ENCODE measurements at places on chromosomes 7 and 10. TPM values are rescaled to one million over a fixed set of nuclear protein-coding genes. Genes with fewer than 3 reads are reported as not detected.

- no peaks in the 10 kb centered on the region for H3K36me3 ChIP-seq
- H3K4me1 ChIP-seq: peaks cover 20% of the 10 kb centered on the region
- H3K27ac ChIP-seq: no peak overlapping the region
- H3K4me3 ChIP-seq: no peak overlapping the region
- DNase-seq: peak; percentile 60
Observed at GRCh38 chr10:103238506-103239252, 7.0 kb upstream of the RPEL1 start.

DNA sequence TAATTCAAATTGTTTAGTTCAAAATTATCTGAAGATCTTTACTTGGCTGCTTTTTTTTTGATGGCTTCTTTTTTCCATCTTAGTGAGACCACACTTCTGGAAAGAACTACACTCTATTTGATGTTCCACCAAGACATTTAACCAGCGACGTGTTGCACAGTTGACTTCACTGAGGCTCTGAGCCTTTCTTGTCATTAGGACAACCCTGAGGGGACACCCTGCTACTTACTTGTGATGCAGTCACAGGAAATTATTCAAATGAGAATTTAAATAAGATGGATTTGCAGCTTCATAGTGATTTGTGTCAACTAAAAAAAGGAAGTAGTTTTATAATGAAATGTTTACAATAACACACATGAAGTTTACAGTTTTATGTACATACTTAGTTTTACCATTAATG lies 25.6 kb upstream of the PIK3CG start:
- no peak for DNase-seq
- peak overlapping the region; percentile 81 for H3K27ac ChIP-seq
- peaks cover 5% of the 10 kb centered on the region for H3K36me3 ChIP-seq
- no peaks in the 10 kb centered on the region for H3K27me3 ChIP-seq

DNA sequence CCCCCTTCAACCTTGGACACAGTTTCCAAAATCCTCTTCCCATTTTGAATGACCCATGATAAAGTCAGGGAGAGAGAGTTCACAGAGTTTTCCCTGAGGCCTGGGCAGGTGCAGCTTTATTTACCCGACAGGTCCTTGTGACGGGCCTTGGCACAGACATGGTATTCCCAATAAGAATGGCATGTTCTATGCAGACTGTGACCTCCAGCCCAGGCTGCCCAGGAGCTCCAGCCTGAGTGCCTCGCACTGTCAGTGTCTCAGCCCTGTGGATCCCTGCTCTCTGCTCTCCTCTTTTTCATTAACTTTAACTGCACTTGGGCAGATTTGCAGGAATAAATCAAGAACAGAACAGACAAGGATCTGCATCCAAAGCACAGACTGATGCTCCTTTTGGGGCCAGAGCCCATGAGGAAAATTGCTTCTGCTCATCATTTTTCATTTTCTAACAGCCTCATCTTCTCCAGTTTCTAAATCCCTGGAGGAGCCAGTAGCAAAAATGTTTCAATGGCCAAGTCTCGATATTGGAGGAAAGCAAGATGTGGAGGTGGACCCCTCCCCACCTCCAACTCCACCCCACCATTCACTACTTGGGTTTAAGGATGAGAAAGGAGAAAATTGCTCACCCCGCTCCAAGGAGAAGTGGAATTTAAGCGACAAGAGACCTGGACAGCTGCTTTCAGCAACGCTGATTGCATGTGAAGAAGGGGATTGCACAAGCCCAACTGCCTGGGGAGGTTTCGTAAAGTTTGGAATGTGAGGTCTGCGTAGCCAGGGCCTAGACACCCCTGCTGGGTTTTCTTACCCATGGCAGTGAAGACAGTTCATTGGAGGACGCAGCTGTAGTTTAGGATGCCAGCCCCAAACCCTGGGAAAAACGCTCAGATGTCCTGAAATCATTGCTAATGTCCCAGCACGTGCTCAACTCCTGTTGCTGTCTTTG lies 225.9 kb downstream of the WDR11 start:
- H3K27ac ChIP-seq: no peak overlapping the region
- no peak overlapping the region for H3K4me3 ChIP-seq
- no peaks in the 10 kb centered on the region for H3K4me1 ChIP-seq
- H3K27me3 ChIP-seq: no peaks in the 10 kb centered on the region
- DNase-seq: no peak

GRCh38 chr10:133565441-133566294 lies at the start of gene SYCE1:
TSS of gene SYCE1 (minus strand) at chr10:133565583. CDS start at chr10:133565529, 54 bp downstream.
- H3K4me1 ChIP-seq: no peaks in the 10 kb centered on the region
- H3K4me3 ChIP-seq: no peak within 1 kb of the TSS
- DNase-seq: no peak
- H3K36me3 ChIP-seq: no peaks in the 10 kb centered on the region

GRCh38 chr7:146411975-146412374 lies 295.4 kb downstream of the CNTNAP2 start:
- no peak overlapping the region for H3K27ac ChIP-seq
- H3K4me3 ChIP-seq: no peak overlapping the region
- H3K27me3 ChIP-seq: no peaks in the 10 kb centered on the region
- H3K4me1 ChIP-seq: no peaks in the 10 kb centered on the region
- H3K36me3 ChIP-seq: no peaks in the 10 kb centered on the region

Gene C10orf62
- not detected for total RNA-seq
